GM23248 (cell line): ENCODE measurements at places on chromosomes 1 and 21.
A peak's percentile ranks its signal among the peaks of the same experiment; 100 is the strongest.

DNA sequence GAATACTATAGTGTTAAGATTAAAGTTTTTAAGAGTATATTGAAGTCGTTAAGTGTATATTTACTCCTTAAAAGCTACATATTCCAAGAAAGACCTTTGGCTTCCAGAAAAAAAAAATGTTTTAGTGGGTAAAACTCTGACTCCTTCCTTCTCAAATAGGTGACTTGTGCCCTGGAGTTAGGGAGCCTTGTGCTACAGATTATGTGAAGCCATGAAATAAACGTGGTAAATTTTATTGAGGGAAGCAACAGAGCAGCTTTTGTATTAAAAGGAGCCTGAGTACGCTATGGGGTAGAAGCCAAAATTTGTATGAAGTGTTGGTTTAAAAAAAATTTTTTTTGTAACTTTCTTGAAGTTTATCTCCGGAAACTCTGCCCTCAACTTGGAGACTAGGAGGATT, 994 bp downstream of the RO60 start:
- DNase-seq = peak; percentile 42

GRCh38 chr1:225483818-225484656, 56.2 kb upstream of the LBR start:
- DNase-seq = no peak

DNA sequence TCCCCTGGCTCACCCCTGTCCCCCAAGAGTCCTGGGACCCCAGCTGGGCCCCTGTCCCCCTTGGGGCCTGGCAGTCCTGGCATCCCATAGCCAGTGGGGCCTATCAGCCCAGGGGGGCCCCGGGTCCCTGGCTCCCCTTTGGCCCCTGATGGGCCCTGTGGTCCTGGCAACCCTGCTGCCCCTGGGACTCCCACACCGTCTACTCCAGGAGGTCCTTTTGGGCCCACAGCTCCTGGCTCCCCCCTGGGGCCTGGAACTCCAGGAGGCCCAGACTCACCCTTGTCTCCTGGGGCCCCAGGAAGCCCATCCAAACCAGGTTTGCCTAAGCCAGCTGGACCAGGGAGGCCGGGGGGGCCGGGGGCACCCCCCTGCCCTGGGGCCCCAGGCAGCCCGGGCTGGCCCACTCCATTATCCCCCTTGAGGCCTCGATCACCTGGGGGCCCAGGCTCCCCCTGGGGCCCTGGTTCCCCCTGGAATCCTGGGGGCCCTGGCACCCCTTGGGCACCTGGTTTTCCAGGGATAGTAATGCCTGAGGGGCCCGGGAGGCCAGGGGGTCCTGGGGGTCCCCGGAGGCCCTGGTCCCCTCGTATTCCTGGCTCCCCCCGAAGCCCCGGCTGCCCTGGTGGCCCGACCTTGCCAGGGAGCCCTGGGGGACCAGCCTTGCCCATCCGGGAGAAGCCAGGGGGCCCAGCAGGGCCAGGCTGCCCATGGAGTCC, 10.1 kb downstream of the ADPRS start:
- DNase-seq = no peak

- DNase-seq = no peak
Observed at GRCh38 chr1:57307392-57308170, 116.3 kb downstream of the DAB1 start.

- DNase-seq = no peak
Observed at GRCh38 chr1:28718166-28718565, 18.6 kb upstream of the YTHDF2 start.

DNA sequence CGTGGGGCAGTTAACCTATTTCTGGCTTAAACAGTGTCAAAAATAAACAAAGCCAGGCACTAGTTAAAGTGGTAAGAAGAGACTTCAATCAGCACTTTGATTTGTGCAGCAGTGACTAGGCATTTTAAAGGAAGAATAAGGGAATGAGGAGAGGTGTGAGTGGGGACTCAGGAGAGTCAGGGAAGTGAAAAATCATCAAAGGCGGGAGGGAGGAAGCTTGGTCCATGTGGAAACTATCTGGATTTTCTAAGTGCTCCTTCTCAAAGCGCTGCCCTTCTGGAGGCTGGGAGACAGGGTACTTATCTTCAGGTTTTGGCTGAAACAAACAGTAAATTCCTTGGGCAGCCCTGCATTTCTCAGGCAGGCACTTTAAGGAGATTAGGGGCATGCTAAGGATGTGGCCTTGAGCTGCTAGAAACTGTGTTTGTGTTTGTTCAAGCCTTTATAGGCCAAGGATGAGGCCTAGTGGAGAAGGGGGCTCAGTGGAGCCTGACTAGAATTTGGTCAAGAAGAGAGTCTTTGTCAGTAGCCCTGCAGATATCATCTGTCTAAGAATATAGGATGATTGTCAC, 486.5 kb downstream of the SIPA1L2 start:
- peak; percentile 16 for DNase-seq

GRCh38 chr1:243397613-243398321, 141.9 kb downstream of the SDCCAG8 start:
- DNase-seq = no peak

- no peak for DNase-seq
Observed at GRCh38 chr1:39348278-39348677, 143.2 kb upstream of the BMP8A start.

- DNase-seq = peak; percentile 98
Observed at GRCh38 chr1:147539122-147539575, 2.2 kb upstream of the BCL9 start.

- DNase-seq = no peak
Observed at GRCh38 chr1:195064358-195064757, 1543.9 kb downstream of the KCNT2 start.

DNA sequence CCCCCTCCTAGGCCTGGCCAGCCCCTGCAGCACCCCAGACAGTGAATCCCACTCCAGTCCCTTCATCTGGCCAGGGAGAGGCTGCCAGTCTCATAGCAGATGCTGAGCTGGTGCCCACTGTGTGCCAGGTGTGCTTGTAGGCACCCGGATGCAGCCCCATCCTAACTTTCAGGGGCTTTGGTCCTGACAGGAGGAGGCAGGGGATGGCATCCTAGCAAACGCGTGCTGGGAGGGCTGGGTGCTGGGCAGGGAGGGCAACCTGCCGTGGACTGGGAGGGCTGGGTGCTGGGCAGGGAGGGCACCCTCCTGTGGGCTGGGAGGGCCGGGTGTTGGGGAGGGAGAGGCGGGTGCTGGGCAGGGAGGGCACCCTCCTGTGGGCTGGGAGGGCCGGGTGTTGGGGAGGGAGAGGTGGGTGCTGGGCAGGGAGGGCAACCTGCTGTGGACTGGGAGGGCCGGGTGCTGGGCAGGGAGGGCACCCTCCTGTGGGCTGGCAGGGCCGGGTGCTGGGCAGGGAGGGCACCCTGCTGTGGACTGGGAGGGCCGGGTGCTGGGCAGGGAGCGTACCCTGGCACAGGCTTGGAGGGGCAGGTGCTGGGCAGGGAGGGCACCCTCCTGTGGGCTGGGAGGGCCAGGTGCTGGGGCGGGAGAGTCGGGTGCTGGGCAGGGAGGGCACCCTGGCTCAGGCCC, 35.3 kb downstream of the SLC19A1 start:
- DNase-seq = no peak
